AG04450 (cell line): ENCODE measurements at places on chromosomes 1 and 21.

DNA sequence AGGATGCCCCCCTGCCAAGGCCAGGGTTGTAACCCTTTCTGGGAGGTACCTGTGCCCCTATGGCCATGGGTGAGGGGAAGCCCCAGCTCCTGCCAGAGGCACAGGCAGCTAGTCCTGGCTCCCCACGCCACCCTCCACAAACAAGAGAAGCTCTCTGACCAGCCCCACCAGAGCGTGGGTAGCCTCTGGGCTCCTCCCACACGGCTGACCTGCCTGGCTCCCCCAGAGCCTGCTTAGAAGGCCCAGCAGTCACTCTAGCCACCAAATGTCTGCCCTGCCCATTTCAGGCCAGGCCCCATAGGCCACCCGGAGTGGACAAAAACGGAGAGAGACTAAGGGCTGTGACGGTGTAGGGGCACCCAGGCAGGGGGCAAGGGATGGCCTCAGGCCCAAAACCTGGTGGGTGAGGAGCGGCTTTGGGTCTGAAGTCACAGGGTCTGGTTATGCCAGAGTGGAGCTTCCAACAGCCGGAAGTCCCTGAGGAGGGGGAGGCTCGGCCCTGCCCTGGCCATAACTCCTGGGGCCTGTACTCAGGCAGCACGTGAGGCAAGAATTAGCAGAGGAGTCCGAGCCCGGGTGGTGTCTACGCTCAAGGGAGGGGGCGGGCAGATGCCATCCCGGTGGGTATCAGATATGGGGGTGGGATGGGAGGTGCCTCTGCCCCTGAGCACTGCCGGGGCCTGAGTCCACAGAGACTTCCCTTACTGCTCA, 155.4 kb downstream of the CASZ1 start:
- no peak for DNase-seq

- no peak for DNase-seq
Measured at GRCh38 chr1:109726728-109727373, 14.0 kb downstream of the GSTM3 start.

GRCh38 chr1:172929006-172929405, 121.7 kb downstream of the TNFSF18 start:
- DNase-seq = no peak

DNA sequence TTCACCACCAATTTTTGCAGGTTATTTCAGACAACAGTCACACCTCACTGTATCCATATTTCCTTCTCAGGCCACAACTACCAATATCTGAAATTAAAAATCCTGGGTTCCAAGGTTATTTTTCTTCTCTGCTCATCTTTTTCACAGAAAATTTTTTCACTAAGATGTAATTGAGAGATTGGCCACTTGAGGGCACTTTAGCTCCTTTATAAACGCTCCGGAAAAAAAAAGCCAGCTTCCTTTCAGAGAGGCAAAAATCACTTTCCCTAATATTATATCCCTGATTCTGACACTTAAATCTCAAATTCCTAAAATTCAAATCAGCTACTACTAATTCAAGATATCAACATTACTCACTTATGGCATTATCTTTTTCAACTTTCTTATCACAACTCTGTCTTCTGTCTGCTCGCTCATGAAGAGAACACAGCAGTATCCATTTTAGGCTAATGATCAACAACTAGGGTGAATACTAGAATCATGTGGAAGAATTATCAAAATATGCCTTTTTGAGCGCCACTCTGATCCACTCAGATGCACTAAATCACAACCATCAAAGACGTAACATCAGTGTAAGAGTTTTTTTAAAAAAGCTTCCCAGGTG, 101.4 kb upstream of the RGS1 start:
- no peak for DNase-seq

DNA sequence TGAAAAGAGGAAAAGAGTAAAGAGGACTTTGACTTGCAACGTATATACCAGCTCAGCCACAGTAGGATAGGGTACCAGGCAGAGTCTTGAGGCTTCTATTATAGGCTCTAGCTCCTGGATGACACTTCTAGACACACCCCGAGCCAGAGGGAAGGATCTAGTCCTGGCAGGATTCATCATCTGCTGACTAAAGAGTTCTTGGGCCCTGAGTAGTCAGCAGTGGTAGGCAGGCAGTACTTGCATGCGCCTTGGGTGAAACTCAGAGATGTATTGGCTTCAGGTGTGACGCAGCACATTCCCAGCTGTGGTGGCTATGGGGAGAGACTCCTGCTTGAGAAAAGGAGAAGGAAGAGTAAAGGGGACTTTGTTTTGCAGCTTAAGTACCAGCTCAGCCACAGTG, 162.3 kb upstream of the APP start:
- DNase-seq = no peak

- no peak for DNase-seq
Measured at GRCh38 chr1:99369154-99369553, 104.9 kb downstream of the PLPPR4 start.

DNA sequence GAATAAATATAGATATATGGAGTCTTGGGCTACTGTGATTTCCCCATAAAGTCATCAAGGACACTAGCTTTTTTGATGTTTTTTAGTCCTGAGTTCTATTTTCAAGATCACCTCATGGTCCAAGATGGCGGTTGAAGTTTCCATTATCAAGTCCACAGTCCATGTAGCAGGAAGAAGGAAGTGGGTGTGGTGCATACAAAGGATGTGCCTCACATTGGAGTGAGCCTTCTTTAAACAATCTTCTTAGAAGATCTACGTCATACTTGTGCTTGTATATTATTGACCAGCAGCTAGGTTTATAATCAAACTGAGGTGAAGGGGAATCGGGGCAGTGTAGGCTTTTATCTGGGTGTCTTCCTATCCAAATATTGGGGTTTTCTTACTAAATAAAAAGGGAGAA, 93.4 kb downstream of the FGGY start:
- no peak for DNase-seq

DNA sequence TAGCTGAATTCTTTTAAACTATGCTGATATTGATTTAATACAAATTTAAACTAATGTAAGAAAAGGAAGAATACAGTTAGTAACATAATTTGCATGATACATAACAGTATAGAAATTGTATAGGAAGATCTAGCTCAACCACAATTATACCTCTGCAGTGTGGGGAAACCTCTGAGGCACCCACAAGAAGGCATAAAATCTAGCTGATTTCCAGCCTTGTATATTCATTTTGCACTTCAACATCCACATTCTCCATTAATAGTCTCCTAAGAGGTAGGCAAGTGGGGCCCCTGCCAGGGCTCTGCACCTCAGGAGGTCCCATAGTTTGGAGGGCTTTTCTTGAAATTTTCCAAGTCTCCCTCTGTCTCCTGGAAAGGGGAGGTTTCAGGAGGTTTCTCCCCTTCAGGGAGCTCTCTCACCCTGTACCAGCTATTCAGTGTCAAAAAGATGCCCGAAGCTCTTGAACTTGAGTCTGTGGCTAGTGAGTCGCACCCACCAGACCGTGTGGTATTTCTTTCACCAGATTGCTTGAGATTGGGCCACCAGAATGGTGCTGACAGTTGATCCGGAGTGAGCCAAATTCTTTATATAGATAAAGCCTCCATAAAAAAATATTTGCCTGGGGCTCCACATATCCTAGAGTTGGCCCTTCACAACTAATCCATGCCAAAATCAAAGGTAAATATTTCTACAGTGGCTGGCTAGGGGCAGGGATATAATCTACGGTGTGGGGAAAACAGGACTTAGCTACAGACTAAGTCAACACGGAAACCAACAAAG, 108.2 kb downstream of the TIAM1 start:
- no peak for DNase-seq

DNA sequence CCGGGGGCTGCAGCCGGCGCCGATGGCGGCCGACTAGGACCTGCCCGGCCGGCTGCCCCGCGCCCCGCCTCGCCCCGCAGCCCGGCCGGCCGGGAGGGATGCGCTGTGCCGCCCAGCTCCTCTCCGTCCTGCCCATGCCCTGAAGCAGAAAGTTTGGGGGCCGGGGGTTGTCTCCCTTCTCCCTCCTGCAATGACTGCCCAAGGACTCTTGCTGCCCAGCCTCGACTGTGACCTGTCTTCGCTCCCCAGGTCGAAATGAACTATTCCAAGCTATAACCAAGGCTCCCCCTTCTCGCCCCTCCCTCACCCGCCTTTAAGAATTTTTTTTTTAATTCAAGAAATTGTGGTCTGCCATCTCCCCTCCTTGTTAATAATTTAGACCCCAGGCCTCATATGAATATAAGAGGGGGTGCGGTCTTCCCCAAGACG, 361 bp downstream of the TMCC2 start:
- no peak for DNase-seq

DNA sequence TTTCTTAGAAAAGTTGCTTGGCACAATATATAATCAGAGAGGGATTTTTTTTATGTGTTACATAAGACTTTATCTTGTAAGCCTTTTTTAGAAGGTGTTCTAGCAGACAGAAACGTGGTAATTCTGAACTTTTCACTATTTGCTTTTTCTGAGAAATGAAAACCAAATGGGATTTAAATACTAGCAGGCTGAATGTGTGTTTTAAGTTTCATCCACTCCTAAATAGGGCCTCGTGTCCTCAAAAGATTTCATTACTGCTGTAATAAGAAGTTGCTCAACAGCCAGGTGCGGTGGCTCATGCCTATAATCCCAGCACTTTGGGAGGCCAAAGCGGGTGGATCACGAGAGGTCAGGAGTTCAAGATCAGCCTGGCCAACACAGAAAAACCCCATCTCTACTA, 44.7 kb upstream of the FMO2 start:
- no peak for DNase-seq

- DNase-seq = no peak
Measured at GRCh38 chr21:8992731-8993174, 1528.6 kb upstream of the TPTE start.

GRCh38 chr1:59360170-59360569, 63.3 kb downstream of the FGGY start:
- peak; percentile 20 for DNase-seq
